Colonic mucosa (tissue), 4 donors: ENCODE measurements at places on chromosomes 2 and 18. TPM values are rescaled to one million over a fixed set of nuclear protein-coding genes. Genes with fewer than 3 reads are reported as not detected.

DNA sequence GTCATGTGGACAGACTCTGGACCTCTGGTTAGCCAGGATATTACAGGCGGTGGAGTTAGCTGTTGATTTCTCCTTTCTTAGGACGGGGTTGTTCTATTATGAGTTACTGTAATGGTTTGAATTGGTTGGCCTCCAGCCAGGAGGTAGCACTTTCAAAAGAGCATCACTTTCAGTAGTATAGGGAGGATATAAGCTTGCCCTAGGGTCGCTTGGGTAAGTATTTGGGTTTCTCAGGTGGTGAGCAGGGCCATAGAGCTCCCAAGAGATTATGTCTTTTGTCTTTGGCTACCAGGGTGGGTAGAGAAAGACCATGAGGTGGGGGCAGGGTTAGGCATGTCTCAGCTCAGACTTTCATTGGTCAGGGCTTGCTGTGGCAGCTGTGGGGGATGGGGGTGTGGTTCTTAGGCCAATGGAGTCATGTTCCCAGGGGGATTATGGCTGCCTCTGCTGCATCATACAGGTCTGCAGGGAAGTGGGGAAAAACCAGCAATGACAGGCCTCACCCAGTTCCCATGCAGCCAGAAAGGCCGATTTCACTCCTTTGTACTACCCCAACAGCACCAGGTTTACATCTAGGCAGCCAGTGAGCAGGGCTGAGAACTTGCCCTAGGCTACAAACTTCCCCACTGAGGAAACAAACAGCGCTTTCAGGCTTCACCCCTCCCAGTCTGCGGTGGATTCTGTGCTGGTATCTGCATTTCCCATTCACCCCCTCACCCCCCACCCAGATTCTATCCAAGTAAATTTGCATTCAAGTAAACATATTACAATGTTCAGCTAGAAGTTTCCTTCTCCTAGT, 89.4 kb upstream of the SLC38A11 start:
- no peak overlapping the region for H3K4me3 ChIP-seq
- H3K4me1 ChIP-seq, result no peaks in the 10 kb centered on the region
- no peak for DNase-seq
- H3K27ac ChIP-seq, result no peak overlapping the region

DNA sequence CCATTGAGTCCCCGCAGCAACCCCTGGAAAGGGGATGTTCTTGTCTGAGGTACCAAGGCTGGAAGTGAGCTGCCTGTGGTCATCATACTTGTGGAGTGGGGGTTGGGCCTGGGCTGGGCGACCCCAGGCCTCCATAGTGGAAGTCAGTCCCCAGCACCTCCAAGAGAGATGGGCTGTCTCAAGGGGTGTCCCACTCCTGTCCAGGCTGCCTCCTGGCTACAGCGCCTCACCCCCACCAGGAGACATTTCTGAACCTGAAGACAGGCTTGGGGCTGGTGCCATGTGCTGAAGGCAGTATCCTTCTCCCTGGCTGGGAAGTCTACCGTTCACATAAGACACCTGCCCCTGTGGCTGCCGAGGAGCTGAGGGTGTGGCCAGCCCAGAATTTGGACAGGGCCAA, 28.9 kb downstream of the INHBB start:
- DNase-seq, result no peak
- no peaks in the 10 kb centered on the region for H3K4me1 ChIP-seq
- no peaks in the 10 kb centered on the region for H3K27me3 ChIP-seq
- no peak overlapping the region for H3K27ac ChIP-seq
- no peak overlapping the region for H3K4me3 ChIP-seq

DNA sequence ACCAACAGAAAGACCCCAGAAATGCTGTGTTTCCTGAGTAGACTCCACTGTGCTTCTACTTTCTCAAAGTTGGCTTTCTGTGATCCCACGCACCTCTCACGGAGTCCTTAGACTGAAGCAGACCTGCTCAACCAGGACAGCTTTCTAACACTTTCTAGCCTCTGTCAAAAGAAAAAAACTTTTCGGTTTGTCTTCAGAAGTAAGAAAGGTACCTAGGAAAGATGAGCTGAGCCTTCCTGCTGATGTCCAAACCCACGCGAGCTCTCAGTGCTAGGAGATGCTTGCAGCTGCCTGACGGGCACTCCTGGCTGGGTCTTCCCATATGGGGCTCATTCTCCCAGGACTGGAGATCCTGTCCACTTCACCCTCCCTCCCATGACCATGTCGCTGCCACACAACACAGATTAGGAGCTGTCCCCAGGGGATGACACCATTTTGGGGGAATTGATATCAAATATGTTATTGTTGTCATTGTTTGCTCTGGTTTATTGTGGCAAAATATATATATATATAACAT, 49.2 kb upstream of the DAPL1 start:
- no peaks in the 10 kb centered on the region for H3K36me3 ChIP-seq
- no peaks in the 10 kb centered on the region for H3K4me1 ChIP-seq
- no peak overlapping the region for H3K27ac ChIP-seq
- no peak for DNase-seq

- no peak overlapping the region for H3K4me3 ChIP-seq
- DNase-seq, result no peak
- H3K36me3 ChIP-seq, result no peaks in the 10 kb centered on the region
- H3K27ac ChIP-seq, result no peak overlapping the region
These were observed 276.3 kb downstream of the CTNNA2 start for GRCh38 chr2:79788952-79789651.

The EN1 gene
- total RNA-seq, result not detected

The IL36A gene
- total RNA-seq, result not detected
